ENCODE measurements at places on chromosomes 11 and 22.

- no peak for DNase-seq
These were observed 10.8 kb downstream of the TTLL12 start for GRCh38 chr22:43176090-43176489.

GRCh38 chr11:69891421-69892236, 72.4 kb upstream of the FGF3 start:
- DNase-seq, result no peak

GRCh38 chr11:119307974-119308373, 9.0 kb downstream of the MCAM start:
- no peak for DNase-seq

- no peak for DNase-seq
These were observed 31.2 kb downstream of the C22orf42 start for GRCh38 chr22:32127904-32128303.

DNA sequence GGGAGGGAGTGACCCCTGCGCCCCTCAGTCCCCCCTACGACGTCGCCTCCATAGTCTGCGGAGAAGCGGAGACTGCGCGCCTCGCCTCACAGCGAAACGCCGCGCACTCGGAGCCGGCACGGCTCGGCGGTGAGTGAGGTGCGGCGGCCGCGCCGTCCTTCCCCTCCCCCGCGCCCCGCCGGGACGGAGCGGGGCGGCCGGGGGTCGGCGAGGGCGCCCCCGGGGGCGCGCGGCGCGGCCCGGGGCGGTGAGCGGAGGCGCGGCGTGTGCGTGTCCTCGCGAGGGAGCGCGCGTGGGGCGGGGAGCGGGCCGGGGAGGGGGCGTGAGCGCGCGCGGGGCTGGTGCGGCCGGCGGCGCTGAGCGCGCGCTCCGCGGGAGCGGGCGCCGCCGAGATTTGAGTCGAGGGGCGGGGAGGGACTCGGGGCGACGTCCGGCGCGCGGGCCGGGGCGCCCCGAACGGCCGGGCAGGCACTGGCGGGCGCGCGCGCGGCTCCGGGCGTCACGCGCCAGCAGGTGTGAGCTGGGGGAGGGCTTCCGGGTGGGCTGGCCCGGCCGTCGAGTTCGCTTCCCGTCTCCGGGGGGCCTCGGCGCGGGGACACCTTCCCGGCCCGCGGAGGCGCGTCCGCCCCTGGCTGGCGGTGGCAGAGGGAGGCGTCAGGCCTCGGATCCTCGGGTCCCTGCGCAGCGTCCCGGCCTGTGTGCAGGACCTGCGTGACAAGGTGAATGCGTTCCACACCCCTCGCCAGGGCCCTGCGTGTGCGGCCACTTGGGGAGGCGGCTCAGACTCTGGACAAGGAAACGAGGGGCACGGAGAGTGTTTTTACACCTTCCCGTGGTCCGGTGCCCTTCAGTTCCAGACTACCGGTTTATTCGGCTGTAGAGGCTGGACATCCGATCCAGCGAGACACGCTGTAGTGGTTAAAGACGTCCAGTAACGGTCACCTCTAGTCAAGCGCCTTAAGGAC, 50.4 kb downstream of the FAM83F start:
- peak; percentile 82 for DNase-seq

Measured in CD4-positive, alpha-beta T cell treated with Interleukin-17A for 1 hour (primary cell).